Activated CD8-positive, alpha-beta T cell treated with anti-CD3 and anti-CD28 coated beads for 36 hours (primary cell): ENCODE measurements at places on chromosomes 16 and 17. TPM values are rescaled to one million over a fixed set of nuclear protein-coding genes. Genes with fewer than 3 reads are reported as not detected.

Gene TAC4
- not detected for total RNA-seq

DNA sequence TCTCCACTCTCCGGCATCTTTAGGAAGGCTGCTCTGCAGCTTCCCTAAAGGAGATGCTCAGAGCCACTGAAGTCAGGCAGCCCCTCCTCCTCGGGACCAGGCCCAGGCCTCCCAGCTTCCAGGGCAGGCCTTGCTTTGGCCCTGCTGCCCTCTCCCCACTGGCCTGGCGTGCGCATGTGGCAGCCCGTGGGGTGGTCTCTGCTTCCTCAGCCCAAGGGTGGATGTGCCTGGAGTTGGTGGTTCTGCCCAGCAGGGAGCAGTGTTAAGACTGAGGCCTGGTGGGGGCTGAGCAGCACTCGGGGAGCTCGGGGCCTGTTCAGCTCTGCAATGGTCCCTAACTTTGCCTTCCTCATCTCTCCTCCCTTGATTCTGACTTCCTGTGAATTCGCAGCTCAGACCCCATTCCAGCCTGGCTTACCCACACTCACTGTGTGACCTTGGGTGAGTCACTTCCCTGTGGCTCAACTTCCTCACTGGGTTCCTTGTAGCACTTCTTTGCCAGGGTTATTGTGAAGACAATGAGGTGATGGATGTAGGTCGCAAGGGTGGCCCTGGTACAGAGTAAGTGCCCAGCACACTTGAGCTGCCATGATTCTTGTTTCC lies 63.2 kb downstream of the NKD1 start:
- DNase-seq: no peak

Gene SLFN14
- not detected for total RNA-seq

Gene MT1G
- 39.0 TPM for total RNA-seq

- DNase-seq: no peak
Measured at GRCh38 chr17:62821189-62822079, 13.3 kb upstream of the MARCHF10 start.

- DNase-seq: no peak
Measured at GRCh38 chr16:47667956-47668355, 206.8 kb downstream of the PHKB start.

- DNase-seq: peak; percentile 56
Measured at GRCh38 chr16:89314357-89314756, 96.9 kb downstream of the ZNF778 start.

Gene SPATA32
- total RNA-seq: 0.27 TPM

GRCh38 chr17:14304222-14304772 lies 3.4 kb downstream of the HS3ST3B1 start:
- no peak for DNase-seq

DNA sequence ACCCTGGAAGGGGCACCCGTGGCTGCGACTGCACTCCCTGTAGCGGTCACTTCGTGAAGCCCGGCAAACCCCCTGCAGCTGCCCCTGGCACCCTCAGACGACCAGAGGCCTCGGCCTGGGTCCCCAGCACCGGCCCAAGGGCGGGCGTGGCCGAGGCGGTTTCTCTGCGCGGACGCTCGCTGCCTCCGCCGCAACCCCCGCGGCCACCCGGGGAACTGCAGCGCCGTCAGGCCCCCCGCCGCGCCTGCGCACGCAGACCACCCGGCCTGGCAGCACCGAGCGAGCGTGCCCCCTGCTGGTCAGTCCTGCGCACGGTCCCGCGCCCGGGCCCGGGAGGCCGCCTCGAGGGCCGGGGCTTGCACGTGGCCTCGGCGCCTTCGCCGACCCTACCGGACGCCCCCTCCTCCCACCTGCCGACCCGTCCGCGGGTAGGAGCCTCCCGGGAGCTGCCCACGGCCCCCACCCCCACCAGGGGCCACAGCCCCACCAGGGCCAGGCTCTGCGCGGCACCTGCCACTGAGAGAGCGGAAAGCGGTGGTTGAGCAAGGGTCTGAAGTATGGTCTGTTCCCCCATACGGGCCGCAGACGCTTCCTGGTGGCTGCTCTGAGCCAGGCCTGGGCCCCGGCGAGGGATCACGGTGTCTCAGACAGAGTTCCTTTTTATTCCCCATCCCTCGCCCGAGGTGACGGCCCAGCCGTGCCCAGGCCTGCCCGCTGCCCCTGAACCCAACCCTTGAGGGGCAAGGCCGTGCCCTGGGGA lies 11.5 kb upstream of the HS3ST6 start:
- peak; percentile 92 for DNase-seq

DNA sequence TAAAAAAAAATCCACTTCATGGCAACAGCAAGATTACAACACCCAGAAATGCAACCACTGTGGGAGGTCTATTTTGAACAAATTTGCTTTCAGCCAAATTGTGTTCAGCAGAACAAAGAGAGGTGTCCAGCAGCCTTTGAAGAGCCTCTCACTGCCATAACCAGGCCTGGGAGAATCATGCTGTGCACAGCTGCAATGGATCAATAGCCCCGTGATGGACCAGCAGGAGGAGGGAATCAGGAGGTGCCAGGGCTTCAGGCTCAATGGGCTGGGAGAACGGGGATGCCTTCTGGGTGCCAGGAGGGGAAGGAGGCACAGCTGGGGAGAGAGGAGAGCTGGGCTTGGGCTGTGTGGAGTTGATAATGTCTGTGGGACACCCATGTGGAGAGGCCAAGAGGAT lies 366.2 kb upstream of the EEF2KMT start:
- DNase-seq: no peak
